SW 1271 (cell line): ENCODE measurements at places on chromosomes 7 and 10.

DNA sequence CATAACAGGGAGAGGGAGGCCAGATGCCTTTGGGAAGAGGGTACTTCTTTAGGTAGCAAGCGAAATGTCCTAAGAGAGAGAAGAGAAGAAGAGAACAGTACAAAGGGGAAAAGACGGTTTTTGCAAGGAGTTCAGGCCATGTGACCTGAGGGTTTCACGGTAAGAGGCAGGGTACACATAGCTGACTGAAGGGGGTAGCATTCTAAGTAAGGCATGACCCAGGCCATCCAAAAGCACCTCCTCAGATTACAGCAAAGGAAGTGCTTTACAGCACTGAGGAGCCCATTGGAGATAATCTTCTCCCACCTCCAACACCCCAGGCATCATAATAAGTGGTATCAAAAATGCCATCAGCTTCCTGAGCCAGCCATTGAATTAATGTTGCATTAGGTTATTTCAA, 258.2 kb upstream of the NPY start:
- DNase-seq, result no peak

- no peak for DNase-seq
Measured at GRCh38 chr7:107326061-107326460, 143.8 kb upstream of the GPR22 start.

- no peak for DNase-seq
Measured at GRCh38 chr10:101879456-101880231, 36.0 kb upstream of the KCNIP2 start.

DNA sequence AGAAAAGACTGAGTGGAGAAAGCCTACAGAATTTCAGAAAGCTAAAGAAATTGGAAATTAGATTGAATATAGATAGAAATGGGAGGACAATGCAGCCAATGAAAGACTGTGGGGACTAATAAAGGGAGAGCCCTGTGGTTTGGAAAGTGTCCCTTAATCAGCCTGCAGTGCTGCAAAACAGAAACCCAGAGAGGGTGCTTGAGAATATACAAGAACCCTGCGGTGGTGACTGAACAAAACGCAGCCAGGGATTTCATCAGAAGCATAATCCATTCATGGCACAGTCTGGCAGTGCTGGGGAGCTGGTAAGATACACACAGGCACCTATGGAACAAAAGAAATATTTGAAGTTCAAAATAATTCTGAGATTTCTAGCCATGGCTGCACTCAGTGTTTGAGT, 19.1 kb downstream of the CEP41 start:
- DNase-seq, result no peak

GRCh38 chr7:130877991-130878305, 143.9 kb upstream of the KLF14 start:
- DNase-seq, result no peak

DNA sequence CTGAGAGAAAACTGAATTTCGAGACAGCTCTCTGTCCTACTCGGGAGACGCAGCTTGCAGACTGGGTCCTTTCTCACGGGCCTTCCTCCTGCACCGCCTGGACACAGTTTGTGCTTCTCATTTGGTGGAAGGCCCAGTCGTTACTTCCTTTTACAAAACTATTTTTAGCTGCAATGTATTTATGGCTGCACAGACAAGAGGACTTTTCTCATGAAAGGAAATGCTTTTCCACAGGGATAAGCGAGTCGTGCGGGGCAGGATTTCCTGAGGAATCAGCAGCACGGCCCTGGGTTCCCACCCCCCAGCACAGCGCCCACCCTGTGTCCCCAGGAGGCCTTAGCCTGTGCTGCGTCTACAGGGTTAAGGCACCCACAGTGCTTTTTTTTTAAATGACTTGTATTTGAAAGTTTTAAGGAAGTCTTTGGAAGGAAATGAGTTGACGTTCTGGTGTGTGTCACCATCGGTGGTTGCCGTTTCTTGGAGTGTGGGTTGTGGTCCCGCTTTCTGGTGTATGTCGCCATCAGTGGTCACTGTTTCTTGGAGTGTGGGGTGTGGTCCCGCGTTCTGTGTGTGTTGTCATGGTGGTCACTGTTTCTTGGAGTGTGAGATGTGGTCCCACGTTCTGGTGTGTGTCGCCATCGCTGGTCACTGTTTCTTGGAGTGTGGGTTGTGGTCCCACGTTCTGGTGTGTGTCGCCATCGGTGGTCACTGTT, 50.9 kb downstream of the INPP5A start:
- DNase-seq, result no peak

DNA sequence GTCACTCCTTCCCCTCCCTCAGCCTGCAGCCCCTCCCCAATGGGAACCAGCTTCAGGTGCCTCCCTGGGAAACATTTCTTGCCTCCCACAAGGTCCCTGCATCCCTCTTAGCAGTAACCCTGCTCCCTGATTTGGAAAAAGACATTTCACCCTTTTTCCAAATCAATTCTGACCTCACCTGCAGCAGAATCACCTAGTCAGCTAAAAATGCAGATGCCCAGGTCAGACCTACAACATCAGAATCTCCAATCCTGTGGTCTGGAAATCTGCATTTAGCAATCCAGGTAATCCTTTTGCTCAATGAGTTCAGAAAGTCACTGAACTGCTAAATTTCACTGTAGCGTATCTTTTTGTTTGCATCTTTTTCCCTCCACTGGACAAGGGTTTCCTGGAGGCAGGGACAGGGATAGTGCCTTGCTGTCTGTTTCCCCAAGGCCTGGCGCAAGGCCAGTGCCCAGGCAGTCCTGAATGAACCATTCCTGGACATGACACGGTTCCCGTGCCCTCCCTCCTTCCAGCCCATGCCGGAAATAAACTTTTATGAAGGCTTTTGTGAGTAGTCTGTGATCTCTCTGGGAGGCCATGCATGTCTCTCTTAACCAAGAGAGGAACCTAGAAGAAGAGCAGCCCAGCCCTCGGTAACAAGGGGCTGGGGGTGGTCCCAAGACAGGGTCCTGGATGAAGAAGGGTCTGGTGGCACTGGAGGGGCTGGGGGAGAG, 44.0 kb downstream of the COL13A1 start:
- no peak for DNase-seq

GRCh38 chr7:120394595-120394994, 121.6 kb downstream of the KCND2 start:
- no peak for DNase-seq

DNA sequence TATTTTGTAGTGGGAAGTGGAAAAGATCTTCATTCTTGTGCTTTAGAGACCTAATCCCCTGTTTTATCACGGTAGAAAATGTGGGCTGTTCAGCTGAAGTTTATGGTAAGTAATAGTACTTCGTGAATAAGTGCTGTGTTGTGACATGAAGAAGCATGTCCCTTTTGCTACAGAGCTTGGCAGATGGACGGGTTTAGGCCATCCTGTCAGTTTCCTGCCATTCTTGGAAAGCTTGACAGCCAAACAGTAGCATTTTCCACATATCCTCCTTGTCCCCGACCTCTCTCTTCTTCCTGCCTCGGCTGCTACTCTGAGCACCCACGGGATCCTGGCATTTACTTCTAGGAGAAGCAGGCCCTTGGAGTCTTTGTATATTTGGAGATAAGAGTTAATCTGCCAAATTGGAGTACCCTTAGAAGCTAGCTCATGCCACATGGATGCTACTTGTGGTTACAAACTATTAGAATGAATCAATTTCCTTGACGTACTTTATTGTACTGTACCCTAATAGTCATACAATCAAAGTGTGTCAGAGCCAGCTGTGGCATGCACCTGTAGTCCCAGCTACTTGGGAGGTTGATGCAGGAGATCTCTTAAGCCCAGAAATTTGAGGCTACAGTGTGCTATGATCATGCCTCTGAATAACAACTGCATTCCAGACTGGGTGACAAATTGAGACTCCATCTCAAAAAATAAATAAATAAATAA, 39.2 kb downstream of the PNLIPRP3 start:
- no peak for DNase-seq

- no peak for DNase-seq
Measured at GRCh38 chr10:5573968-5574641, 49.3 kb downstream of the CALML3 start.

GRCh38 chr10:108452533-108452932, 1288.0 kb upstream of the SORCS1 start:
- DNase-seq, result no peak

DNA sequence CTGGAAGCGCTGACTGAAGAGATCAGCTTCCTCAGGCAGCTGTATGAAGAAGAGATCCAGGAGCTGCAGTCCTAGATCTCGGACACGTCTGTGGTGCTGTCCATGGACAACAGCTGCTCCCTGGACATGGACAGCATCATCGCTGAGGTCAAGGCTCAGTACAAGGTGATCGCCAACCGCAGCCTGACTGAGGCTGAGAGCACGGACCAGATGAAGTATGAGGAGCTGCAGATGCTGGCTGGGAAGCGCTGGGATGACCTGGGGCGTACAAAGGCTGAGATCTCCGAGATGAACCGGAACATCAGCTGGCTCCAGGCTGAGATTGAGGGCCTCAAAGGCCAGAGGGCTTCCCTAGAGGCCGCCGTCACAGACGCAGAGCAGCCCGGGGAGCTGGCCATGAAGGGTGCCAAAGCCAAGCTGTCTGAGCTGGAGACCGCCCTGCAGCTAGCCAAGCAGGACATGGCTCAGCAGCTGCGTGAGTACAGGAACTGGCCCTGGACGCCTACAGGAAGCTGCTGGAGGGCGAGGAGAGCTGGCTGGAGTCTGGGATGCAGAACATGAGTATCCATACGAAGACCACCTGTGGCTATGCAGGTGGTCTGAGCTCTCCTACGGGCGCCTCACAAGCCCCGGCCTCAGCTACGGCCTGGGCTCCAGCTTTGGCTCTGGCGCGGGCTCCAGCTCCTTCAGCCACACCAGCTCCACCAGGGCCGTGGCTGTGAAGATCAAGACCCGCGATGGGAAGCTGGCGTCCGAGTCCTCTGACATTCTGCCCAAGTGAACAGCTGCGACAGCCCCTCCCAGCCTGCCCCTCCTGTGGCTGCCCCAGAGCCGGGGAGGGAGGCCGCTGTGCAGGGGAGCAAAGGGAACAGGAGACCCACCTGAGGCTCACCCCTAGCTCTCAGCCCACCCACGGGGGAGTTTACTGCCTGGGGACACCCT, 24.9 kb upstream of the AMPH start:
- DNase-seq, result no peak

DNA sequence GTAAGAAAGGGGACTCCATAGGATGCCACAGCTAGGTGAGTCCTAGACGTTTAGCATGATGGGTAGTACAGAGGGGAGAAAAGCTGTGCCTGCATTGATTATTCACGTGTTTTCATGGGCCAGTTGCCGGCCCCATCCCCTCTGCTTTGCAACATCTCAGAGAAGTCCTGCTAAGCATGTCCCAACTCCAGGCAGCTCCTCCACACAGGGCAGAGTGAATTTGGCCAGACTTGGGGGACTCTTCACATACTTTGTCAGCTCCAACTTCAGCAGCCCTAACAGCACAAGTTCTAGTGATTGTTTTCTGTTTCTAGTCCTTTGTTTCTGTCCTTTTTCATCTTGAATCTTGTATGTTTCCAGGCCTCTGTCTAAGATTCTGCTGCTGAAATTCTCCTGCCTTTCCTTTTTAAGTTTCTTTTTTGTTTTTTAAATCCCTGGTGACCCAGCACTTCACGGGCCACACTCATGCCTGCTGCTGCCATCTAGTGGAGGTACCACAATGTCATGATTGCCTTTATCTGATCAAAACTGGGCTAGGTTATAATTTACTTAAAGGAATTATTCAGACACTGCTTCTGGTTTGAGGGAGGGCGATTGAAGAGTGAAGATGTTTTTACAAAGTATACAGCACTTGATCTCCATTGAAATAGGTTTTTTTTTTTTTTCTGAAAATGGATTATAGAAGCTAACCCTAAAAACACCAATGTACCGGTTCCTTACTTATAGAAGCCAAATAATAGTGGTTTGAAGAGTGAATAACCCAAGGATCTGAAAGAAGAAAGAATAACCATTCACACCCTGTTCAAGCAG, 276.9 kb downstream of the CSTF2T start:
- peak; percentile 20 for DNase-seq
